ENCODE measurements at places on chromosomes 12 and 14.
A peak's percentile ranks its signal among the peaks of the same experiment; 100 is the strongest.

- no peak for DNase-seq
These were observed 64.8 kb upstream of the TUNAR start for GRCh38 chr14:95811813-95812212.

DNA sequence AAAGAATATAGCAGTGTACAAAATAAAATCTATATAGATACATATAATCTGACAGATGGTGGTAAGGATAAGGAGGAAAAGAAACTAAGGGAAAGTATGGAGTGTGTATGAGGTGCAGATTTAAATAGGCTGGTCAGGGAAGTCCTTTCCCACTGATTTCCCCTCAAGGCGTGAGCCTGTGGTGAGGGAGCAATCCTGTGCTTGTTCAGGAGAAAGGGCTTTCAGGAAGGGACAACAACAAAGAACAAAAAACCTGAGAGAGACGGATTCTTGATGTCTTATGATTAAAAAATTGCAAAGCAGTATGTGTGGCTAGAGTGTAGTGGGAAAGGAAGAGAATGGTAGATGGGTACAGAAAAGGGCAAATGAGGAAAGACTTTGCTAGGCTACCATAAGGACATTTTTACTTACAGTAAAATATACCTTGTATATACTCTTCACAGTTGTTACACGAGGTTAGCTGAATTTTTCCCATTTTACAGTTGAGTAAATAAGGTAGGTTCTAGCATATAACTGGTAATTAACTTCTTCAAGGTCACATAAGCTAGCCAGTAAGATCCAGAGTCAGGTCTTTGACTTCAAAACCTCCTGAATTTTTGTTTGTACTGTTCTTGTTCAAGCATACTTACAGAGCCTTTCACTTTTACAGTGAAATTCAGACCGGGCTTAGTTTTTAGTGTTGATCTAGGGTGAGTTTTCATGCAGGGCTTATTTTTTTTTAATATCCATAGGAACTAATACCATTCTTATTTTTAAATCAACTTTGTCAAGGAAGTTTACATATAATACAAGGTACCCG is 15.6 kb downstream of the CNOT2 start:
- DNase-seq = no peak

GRCh38 chr14:36019126-36019525 is 157.4 kb downstream of the PTCSC3 start:
- no peak for DNase-seq

DNA sequence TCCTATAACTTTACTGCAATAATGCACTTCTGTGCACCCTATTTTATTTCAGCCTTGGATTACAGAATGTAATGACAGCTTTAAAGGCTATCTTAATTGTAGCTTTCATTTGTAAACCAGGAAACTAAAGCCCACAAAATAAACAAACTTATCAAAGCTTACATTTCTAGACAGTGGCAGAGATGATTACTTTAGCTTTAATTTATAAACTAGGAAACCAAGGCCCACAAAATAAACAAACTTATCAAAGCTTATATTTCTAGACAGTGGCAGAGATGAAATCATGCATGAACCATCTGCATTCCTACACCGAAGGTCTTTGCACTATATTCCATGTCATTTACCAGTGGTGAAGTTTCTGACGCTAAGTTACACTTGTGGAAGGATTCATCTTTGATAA is 74.4 kb downstream of the PRKD1 start:
- no peak for DNase-seq

- no peak for DNase-seq
These were observed 88.7 kb downstream of the LLPH start for GRCh38 chr12:66041651-66042363.

- DNase-seq = no peak
These were observed 6.3 kb upstream of the MAP1LC3B2 start for GRCh38 chr12:116552773-116553373.

DNA sequence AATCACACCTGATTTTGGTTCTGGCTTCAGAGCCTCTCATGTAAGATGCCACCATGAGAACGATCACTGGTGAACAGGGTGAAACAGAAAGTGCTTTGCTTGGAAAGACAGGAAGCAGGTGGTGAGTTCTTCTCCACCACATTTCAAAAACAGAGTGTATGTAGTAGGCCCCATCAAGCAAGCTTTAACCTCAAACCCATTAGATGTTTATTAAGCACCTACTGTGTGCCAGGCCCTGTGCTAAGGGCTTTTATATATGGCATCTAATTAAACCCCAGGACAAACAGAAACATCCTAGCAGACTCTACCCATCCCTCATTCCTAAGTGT is 47.8 kb upstream of the MED13L start:
- no peak for DNase-seq

GRCh38 chr14:77790566-77791224 is 9.2 kb upstream of the ADCK1 start:
- DNase-seq = no peak

- DNase-seq = no peak
These were observed 310.0 kb downstream of the ADAMTS20 start for GRCh38 chr12:43241986-43242385.

GRCh38 chr12:86713121-86713520 is 456.9 kb upstream of the MGAT4C start:
- DNase-seq = no peak

- no peak for DNase-seq
These were observed 128.4 kb downstream of the KIF21A start for GRCh38 chr12:39314547-39314946.

- no peak for DNase-seq
These were observed 688 bp upstream of the RASSF3 start for GRCh38 chr12:64609536-64610078.

- no peak for DNase-seq
These were observed 60.1 kb downstream of the TSPAN9 start for GRCh38 chr12:3137268-3137781.

- DNase-seq = no peak
These were observed 2.9 kb upstream of the EPYC start for GRCh38 chr12:91007531-91008290.

GRCh38 chr12:68856510-68856909 is 48.5 kb downstream of the MDM2 start:
- no peak for DNase-seq

- no peak for DNase-seq
These were observed 5.3 kb upstream of the GALNT8 start for GRCh38 chr12:4714879-4715278.

DNA sequence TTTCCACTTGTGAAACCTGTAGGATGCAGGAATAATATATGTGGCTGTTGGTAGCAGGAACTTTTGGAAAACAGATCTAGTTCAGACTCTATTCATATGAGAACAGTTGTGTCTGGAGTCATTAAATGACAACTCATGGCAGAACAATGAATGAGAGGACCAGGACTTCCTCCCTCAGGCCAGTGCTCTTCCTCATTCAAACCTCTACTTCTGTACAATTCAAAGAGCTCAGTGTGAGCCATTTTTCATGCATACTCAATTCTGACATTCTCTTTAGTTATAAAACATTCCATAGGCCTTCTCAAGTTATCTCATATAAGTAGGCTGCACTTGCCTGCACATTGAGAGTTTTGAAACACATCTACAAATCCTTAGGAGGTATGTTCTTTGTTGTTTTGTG is 1526.6 kb upstream of the FLRT2 start:
- no peak for DNase-seq

- DNase-seq = no peak
These were observed 4.3 kb upstream of the CSRP2 start for GRCh38 chr12:76883151-76883550.

GRCh38 chr12:51471111-51471864 is 46.7 kb downstream of the SLC4A8 start:
- DNase-seq = no peak

- DNase-seq = no peak
These were observed 53.5 kb downstream of the ANO6 start for GRCh38 chr12:45269412-45269751.

- no peak for DNase-seq
These were observed 11.2 kb downstream of the MOK start for GRCh38 chr14:102293781-102294180.

DNA sequence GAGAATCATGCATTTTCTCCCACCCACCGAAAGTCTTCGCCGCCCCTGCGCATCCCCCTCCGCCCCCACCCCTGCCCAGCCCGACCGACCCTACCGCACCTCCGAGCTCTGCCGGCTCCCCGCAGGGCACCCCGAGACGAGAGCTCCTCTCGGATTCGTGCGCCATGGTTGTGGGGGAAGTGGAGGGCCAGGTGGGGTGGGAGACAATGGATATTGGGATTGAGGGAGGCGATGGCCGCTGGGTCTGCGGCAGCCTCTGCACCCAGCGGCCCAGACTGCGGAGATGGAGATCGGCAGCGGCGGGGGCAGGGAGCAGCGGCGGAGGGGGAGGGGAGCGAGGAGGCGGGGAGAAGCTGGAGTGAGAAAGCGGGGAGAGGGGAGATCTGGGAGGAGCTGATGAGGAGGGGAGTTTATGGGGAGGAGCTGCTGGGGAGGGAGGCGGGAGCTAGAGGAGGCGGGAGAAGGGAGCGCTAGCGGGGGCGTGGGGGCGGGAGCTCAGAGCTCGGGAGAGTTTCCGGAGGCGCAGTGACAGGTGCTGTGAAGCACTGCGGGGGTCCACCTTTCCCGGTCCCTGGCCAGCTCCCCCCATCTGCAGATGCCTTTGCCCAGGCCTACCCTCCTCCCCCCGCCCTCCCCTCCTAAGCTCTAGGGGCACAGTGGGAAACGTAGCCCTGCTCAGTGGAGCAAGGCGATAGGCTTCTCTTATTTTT is at the start of gene SALL2:
Gene SALL2, minus strand, starts transcription at position 385 of the 710 bp plus-strand sequence. Its CDS starts 219 bp downstream, at position 166.
- DNase-seq = peak; percentile 57

DNA sequence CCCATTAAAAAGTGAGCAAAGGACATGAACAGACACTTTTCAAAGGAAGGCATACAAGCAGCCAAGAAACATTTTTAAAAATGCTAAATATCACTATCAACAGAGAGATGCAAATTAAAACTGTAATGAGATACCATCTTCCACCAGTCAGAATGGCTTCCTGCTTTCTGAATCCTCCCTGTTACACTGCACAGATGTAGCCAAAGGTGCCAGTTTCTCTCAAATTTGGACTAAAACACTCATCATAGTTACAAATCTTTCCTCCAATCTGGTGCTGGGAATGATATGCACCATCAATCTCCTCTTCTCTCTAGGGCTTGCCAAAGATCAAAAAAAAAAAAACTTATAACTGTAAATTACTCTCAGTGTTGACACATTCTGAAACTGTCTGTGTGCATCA is 311.8 kb upstream of the CLEC14A start:
- no peak for DNase-seq

GRCh38 chr12:75822416-75822815 is 209.2 kb downstream of the PHLDA1 start:
- no peak for DNase-seq

DNA sequence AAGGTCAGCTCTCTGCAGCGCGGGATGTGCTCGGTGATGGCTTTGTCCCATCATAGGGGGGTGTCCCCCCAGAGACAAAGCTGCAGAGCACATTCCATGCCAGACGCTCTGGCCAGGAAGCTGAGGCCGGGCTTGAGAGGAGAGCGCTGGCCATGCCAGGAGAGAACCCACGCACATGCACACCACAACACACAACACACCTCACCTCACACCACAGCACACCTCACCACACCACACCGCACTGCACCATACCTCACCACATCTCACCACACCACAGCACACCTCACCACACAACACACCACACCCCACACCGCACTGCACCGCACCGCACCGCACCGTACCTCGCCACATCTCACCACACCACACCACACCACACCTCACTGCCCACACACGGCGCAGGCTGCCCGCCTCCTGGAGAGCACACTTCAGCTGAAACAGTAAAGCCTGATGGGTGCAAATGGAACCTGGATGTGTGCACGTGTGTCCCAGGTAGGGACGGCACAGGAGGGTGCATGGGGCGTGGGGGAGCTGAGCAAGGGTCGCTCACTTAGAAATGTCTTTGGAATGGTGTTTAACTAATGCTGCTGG is 10.8 kb downstream of the ANKRD9 start:
- DNase-seq = no peak

- DNase-seq = no peak
These were observed 27.0 kb downstream of the SINHCAF start for GRCh38 chr12:31298922-31299321.

GRCh38 chr14:21680072-21680471 is 6.5 kb upstream of the OR4E1 start:
- DNase-seq = no peak

GRCh38 chr12:19960527-19960926 is 407.8 kb upstream of the PDE3A start:
- DNase-seq = no peak

DNA sequence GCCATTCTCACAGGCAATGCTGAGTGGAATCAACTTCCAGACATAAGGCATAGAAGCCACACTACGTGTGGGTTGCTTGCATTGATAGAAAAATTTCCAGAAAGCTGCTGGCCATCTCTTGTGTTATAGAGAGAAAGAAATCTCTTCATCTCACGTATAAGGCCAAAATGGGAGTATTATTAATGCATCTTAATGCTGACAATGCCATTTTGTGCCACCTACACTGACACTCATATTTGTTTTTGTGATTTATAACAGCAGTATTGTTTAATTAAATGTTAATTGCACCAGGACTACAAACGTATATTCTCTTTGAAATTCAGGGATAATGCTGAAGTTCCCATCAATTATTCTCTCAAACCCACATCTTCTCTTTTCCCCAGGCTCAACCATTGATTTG is 56.1 kb upstream of the TMEM132D start:
- DNase-seq = no peak

DNA sequence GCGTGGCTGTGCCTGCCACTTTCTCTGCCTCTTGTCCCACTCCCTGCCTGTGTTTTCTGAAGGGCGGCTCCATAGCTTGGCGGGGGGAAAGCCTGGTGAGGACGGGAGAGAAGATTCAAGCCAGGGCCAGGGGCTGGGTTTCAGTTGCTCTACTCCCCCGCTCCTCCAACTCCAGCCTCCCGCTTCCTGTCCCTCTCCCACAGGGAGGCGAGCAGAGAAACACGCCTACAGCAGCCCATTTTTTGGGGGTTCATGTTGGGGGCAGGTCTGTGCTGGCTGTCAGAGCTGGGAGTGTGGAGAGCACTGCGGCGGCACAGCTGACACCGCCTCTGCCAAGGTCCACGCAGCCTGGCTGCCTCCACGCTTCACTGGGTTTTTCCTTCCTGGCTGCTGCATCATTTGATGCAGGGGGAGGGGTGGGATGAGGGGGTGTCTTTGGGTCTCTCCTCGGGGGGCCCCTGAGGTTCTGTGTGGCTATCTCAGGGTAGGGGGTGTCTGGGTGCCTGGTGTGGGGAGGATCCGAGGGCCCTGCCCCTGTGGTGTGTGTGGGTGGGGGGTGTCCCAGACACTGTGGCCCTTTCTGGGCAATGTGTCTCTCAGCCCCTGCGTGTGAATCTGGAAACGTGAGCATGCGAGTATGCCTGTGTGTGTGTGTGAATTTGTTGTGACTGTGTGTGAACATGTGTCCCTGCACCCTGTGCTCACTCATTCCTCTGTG is 10.7 kb upstream of the KRT80 start:
- DNase-seq = no peak
